ENCODE measurements at places on chromosomes 1 and 21.

- DNase-seq: peak; percentile 2
Observed at GRCh38 chr1:53681977-53682685, 56.8 kb downstream of the GLIS1 start.

DNA sequence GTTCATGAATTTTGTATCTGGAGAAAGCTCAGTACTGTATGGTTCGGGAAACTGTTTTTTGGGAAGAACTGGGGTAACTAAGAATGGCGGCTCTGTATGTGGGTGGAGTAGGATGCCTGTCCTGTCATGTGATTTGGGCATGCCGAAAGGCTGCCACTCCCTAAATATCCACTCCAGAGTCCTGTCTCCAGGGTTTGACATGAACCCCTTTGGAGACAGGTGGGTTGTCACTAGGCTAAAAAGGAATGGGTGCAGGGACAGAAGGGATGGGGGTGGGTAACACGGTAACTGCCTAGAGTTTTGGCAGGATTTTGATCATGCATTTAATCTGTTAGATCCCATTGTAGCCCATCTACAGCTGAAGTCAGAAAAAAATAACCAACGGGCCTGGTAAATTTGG lies 150.1 kb downstream of the KCNJ6 start:
- no peak for DNase-seq

DNA sequence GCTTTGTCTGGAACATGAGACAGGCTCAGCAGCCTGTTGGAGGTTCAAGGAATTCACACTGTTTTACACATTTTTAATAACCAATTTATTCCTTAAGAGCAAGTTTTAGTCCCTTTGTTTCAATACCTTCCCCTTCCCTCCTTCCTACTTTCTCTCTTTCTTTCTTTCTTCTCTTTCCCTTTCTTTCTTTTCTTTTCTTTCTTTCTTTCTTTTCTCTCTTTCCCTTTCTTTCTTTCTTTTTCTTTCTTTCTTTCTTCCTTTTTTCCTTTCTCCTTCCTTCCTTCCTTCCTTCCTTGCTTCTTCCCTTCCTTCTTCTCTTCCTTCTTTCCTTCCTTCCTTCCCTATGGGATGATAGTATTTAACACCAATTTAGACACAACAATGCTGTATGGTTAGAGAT lies 164.2 kb downstream of the CENPF start:
- DNase-seq: no peak

- no peak for DNase-seq
Observed at GRCh38 chr1:173867141-173867752, 542 bp downstream of the GAS5 start.

GRCh38 chr1:185045814-185046492 lies 595 bp downstream of the RNF2 start:
- no peak for DNase-seq

GRCh38 chr1:46442317-46443161 lies 47.1 kb upstream of the DMBX1 start:
- peak; percentile 46 for DNase-seq

Measured in stimulated activated CD8-positive, alpha-beta memory T cell treated with anti-CD3 and anti-CD28 coated beads, Interleukin-2, amount 100 ng/mL, for 1 hour (primary cell).